GOT3 (cell line): ENCODE measurements at places on chromosomes 2 and 18.

- no peak for DNase-seq
Measured at GRCh38 chr2:238166391-238167343, 7.9 kb downstream of the ERFE start.

DNA sequence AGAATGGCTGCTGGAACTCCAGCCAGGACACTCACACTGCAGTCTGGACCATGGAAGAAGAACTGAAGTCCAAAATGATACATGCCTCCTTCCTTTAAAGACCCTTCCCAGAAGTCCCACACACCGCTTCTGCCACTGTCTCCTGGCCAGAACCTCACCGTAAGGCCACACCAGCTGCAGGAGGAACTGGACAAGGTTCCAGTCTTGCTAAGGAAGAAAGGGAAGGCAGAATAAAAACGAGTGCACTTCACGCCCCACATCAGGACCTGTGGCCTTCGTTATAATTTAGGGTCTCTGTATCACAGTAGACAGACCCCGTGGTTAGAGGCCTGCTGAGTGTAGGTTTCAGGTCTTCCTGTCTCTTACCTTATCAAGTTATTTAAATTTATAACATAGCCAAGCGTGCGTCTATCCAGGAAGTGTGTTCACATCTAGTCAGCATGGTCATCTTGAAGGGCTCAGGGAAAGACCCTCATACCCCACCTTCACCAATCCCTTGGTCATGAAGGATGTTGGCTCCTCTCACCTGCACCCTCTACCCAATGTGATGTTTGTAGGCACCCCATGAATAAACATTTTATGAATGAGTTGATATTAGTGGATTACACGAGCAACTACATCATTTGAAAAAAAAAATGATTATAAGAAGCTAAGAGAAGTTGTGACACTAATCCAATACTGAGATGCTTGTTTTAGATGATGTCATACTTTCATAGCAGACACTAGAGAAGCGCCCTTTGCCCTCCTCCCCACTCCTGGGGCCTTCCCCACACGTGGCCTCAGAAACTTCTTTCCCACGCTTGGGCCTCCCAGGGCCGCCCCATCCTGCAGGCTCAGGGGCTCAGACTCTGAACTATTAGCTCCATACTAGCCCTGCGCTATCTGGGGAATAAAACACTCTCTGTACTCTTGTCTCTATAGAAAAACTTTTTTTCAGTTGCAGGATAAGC lies 157.6 kb downstream of the FAM210A start:
- DNase-seq: no peak

- DNase-seq: no peak
Measured at GRCh38 chr2:50596515-50596914, 435.4 kb downstream of the NRXN1 start.

DNA sequence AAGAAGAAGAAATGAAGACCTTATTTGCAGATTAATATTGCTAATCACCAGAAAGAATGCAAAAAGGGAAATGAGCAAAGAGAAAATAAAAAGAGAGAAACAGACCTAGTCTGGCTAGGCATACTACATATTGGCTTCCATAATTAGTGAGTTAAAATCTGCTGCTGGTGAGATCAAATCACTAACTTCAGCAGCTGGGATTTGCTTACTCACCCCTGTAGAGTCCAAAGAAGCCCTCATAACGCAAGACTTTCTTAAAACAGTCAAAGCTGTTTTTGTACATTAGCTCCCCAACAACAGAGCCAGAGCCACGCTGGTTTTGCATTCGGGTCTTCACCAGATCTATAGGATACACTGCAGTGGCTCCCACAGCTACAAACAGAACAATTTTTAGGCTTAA lies 80.9 kb downstream of the SLC25A12 start:
- no peak for DNase-seq

- no peak for DNase-seq
Measured at GRCh38 chr2:162085090-162085891, 11.3 kb upstream of the DPP4 start.

DNA sequence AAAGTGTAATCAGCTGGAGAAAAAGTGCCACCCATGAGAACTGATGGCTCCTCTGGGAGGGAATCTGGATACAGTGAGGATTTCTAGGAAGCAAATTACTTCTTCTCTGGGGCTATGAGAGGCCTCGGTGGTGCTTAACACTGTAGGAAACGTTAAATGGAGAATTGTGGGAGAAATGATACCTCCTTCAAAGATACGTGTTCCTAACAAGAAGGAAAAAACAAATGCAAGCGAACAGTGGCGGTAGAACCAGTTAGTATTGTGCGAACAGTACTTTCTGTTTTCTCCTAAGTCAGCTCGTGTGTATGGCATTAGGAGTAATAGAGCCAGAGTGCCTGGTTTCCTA lies 587 bp upstream of the MTIF2 start:
- DNase-seq: no peak
